Pons (tissue), 1 donor: ENCODE measurements at places on chromosomes 6 and 20.

DNA sequence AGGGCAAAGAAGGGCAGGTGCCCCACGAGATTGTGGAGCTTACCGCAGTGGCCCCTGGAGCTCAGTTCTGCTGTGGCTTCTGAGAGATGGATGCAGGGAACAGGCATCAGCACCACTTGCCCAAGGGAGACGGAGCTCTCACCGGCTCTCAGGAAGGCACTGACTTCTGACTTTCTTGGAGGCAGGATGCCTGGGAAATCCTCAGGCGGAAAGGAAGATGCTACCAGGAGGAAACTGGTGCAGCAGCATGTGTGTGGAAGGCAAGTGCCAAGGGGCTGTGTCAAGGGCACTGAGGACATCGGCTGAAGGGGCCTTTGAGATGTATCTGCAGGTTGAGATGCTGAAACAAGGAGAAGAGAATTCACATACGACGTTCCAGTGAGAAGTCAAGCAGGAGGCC lies 64.0 kb downstream of the FOXA2 start:
- no peak for DNase-seq

- no peak for DNase-seq
These were observed 7.2 kb downstream of the LPIN3 start for GRCh38 chr20:41347523-41348429.

- DNase-seq = no peak
These were observed 53.5 kb downstream of the COL21A1 start for GRCh38 chr6:56193846-56194245.

DNA sequence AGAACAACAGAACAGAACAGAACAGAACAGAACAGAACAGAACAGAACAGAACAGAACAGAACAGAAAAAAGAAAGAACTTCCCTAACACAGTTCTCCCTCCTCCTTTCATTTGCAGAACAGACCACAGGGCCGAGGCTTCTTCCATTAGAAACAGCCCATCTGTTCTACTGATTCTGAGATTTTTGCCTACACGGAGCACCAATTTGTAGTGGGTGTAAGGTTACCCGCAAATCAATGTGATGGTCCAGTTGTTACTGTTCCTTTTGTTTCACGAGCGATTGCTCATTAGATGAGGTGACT lies 734 bp upstream of the OGFRL1 start:
- DNase-seq = no peak

DNA sequence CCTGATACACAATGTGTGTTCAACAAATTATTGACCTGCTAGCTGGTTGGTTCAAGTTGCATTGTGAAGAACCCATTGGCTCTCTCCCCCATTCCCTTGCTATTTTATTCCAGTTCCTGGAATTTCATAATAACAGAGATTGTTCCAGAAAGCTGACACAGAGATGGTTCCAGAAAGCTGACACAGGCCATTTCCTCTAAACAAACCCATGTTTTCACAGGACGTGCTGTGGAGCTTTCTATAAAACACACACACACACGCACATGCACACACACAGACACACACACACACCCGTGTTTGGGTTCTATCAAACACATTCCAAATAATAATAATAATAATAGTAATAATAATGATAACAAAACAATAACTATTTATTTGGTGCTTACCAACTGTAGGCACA lies 259.1 kb downstream of the CLIC5 start:
- DNase-seq = no peak

GRCh38 chr20:39070484-39071231 lies 108.5 kb downstream of the DHX35 start:
- no peak for DNase-seq

DNA sequence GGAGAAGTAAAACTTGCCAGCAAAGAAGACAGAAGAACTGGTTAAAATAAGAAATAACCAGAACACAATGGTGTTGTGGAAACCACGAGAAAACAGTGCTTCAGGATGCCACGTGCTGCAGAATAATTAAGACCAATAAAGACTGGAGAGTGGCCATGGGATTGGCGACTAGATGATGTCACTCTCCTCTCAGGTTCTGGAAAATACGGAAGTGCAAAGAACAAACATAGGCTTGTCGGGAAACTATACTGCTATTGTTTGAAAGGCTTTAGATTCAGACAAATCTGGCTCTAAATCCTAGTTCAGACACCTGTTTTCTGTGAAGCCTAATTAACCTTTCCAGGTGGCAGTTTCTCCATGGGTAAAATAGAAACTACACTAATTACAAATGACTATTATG lies 138.4 kb upstream of the STXBP5 start:
- peak; percentile 45 for DNase-seq

GRCh38 chr6:137051790-137052472 lies 7.2 kb upstream of the IL20RA start:
- DNase-seq = no peak

DNA sequence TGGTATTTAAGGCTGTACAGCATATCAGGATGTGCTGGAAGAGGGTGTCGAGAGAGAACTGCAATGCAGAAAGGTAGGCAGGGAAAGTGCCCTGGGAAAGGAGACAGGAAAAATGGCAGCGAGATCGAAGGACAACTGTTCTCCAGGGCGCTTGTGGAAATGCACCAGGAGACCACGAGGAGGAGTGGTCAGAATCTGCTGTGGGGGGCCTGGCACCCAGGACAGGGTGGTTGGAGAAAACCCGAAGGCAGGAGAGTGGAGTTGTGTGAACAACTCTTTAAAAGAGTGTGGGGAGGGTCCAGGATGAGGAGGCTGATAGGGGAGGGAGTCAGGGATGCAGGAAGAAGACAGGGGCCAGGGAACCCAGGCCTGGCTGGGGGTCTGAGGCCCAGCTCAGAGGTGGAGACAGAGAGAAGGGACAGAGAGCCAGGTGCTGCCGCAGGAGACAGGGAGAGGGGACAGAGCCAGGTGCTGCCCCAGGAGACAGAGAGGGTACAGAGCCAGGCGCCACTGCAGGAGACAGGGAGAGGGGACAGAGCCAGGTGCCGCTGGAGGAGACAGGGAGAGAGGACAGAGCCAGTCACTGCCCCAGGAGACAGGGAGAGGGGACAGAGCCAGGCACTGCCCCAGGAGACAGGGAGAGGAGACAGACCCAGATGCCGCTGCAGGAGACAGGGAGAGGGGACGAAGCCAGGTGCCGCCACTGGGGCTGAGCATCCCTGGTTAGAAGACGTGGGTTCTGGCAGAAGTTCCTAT lies 9.3 kb downstream of the SLC22A1 start:
- DNase-seq = no peak

GRCh38 chr6:82176616-82177015 lies 70.9 kb downstream of the IBTK start:
- no peak for DNase-seq

DNA sequence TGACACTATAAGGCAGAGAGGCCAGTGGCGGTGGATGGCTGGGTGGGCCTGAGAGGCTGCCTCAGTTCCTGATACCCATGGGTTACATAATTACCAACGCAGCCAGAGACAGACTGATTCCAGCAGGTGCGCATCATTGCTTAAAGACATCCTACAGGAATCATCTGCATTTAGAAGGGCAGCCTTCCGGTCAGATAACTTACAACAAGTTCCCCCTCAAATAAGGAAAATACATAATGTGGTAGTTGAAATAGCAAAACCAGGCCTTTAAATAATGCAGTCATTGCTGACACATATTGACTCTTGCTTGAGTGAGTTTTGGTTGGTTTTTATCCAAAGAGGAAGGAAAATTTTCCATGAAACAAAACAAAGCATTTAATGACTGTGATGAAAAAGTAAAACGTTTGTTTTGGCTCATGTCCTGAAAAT lies 81.9 kb downstream of the SIM1 start:
- no peak for DNase-seq

GRCh38 chr20:62142252-62143080 lies 728 bp downstream of the PSMA7 start:
- DNase-seq = no peak

DNA sequence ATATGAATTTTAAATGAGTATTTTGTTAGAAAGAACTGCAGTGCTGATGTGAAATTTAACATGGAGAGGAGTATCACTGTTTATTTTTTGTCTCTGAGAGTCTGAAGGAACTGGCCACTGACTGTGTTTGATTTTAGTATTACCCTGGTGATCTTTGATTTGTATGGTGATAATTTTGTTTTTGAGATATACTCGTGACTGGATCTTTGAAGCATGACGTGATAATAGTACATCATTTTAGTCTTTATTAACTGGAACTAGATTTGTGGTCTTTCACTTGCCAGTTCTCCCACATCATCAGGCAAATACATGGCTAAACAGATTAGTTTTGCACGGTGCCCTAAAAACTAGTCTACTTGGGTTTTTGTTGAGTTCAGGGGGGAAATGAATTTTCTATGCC lies 55.5 kb downstream of the ARID1B start:
- no peak for DNase-seq

DNA sequence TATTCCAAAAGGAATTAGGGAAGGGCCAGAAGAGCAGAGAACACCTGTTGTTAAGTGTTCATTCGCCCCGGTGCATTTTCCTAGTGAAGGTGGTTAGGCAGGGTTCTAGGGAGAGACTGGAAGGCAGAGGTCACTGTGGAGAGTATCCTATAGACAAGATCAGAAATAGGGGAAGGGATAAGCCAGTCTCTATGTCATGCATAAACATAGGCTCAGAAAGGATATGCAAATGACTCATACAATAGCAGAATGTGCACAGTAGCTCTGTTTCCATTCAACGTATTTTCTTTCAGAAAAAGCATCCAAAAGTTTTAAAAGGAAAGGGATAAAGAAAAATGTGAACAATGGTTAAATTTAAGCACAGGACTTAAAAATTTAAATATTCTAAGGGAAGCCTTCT lies 47.4 kb downstream of the BMP6 start:
- DNase-seq = no peak

DNA sequence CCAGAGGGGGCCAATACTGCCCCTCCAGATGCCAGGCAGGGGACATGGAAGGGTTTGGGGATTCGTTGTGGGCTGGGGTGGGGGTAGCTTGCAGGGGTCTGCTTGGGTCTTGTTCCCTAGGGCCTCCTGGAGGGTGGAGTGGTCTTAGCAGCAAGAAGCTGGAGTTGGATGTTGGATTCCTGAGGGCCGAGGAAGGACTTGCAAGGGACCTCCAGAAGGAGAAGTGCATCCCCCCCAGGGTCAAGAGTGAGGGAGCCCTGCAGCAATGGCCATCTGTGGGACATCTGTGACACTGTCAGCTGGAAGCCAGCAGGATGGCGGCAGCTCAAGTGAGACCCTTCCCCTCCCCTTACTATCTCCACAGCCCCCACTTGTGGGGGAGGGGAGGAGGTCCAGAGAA lies 25.4 kb upstream of the CCN5 start:
- DNase-seq = no peak

DNA sequence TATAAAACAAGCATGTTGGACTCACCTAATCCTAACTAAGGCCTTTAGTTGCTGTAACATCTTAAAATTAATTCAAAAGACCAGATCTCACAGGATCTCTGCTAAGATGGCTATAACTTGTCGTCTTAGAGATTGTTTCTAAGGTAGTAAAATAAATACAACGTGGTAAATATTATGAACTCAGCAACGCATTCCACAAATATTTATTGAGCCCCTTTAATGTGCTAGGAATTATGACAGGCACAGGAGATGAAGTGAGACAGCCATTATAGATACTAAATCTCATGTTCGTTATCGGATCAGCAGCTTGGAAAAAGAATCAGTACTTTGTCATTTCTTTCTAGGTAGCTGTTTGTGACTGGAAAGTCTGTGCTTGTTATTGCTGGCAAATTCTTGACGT lies 20.9 kb upstream of the MCM3 start:
- no peak for DNase-seq

- DNase-seq = peak; percentile 19
These were observed 34.1 kb downstream of the CEBPB start for GRCh38 chr20:50224531-50225255.

- no peak for DNase-seq
These were observed 60.1 kb downstream of the SYNJ2 start for GRCh38 chr6:158041788-158042187.

DNA sequence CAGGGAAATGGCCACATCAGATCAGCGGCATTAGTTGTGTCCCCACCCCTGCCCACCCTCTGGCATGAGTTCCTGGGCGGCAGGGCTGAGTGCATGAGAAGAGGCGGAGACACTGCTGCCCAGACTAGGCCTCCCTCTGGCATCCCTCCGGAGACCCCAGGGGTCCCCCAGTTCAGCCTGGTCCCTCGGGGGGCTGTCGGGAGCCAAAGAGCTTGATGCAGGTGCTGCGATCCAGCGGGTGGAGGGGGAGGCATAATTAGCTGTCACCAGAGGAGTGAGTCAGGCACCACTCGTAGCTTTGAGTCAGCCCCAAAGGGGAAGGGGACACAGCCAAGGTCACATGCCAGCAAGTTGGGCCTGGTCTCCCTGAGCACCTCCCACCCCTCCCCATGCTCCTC lies 34.5 kb downstream of the DLGAP4 start:
- no peak for DNase-seq

- no peak for DNase-seq
These were observed 37.4 kb downstream of the PLAGL1 start for GRCh38 chr6:143970456-143971218.

GRCh38 chr20:54005524-54005923 lies 64.9 kb downstream of the BCAS1 start:
- no peak for DNase-seq

DNA sequence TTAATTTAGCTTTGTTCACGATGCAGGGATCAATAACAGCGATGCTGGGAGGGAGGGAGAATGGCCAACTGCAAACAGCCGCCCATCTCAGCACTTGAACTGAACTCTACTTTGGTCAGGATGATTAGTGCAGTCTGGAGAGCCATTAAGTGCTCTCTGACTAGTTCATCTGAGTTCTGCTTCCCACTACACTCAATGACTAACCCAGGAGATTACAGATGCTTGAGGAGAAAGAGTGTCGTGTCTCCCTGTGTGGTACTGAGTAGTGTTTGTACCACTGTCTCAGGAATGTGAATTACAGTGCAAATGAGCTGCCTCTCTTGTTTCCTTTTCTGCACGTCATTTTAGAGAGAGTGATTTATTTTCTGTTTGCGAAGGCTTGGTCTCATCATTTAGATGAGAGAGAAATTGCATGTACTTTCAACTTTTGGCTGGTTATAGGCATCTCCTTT lies 23.5 kb downstream of the CARMIL1 start:
- no peak for DNase-seq

- no peak for DNase-seq
These were observed 812.8 kb upstream of the SLC35B3 start for GRCh38 chr6:9248133-9248532.

DNA sequence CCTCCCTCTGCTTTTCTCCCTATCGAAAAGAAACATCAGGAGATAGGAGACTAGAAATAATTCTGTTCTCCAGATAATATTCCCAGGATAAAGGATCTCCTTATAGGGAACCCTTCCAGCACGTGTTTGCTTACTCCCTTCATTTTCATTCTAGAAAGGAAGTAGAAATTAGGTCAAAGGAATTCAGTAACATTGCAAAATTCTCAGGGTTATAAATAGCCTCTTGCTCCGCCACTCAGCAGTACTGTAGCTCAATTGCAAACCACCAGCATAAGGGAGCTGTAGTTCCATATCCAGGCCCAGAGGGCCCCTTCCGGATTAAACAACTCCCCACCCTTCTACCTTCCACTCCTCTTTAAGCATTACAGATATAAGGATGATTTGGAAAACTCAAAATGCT lies 6.2 kb downstream of the ELMO2 start:
- DNase-seq = peak; percentile 53
